Endothelial cell (in vitro differentiated cells): ENCODE measurements at places on chromosomes 1 and 21. TPM values are rescaled to one million over a fixed set of nuclear protein-coding genes. Genes with fewer than 3 reads are reported as not detected.

The BARHL2 gene
- total RNA-seq, result not detected

The FCER1G gene
- total RNA-seq, result 4.3 TPM

The PCNX2 gene
- total RNA-seq, result 24.0 TPM

The KIF14 gene
- total RNA-seq, result 3.8 TPM

The OLFM3 gene
- total RNA-seq, result 0.23 TPM

The AADACL4 gene
- not detected for total RNA-seq

DNA sequence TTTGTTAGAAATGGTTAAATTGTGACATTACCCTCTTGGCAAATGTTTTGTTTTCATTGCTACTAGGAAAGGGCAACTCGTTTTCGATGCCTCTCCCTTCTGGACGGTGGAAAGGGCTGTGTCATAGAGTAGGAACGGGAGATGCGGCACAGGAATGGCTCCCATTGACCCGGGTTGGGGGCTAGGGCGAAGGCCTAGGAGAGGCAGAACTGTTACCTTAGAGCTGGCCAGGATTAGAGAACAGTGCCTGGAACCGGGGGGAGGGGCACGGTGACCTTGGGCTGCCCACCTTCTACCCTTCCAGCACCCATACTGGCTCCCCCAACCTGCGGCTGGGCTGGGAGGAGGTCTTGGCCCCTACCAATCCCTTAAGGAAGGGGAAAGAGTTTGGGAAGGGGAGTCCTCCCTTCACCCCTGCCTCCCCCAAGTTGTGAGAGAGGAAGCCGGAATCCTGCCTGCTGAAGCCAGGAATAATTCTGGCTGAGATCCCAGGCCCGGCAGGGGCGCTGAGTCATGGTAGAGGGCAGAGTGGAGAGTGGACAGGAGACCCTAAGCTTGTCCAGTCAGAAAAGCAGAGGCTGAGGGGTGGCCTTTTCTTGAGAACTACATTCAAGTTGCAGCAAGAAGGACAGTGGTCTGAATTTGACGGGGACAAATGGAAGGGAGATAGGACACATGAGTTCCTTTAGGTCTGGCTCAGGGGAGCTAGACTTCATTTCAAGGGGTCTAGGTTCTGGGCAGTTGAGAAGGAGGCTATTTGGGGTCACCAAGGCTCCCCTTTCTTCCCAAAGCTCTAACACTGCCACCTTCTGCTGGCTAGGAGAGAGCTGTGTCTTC is 8.2 kb downstream of the LMNA start:
- DNase-seq, result no peak
- H3K27ac ChIP-seq, result peak overlapping the region; percentile 80
- peaks cover 31% of the 10 kb centered on the region for H3K4me1 ChIP-seq
- peak overlapping the region; percentile 59 for H3K4me3 ChIP-seq

DNA sequence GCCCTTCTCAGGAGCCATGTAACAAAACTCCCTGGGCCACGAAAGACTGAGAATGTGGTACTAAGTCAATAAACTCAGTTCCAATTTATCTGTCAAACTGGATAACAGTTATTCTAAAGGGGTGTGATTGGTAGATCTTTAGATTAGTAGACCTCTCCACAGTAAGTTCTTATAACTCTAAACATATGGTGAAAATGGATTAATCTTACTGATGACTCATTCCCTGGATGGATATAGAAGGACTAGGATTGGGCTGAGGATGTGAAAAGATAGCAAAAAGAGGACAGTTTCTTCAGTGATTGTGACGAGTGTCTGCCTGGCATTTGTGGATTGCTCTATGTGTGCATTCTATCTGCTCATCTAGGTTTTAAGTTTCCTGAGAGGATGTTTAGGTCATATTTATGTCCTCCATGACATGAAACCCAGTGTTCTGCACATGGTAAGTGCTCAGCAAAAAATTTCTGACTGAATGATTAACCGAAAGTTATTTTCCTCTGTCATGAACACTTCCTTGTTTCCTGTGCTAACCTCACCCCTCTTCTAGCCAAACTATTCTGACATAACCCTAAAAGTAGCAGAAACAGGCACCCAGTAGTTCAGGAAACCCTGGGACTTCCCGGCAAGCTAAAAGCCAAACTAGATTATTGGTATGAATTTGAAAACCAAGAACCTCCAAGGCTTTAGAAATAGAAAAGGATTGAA is 397.5 kb upstream of the PLXNA2 start:
- DNase-seq, result no peak
- no peaks in the 10 kb centered on the region for H3K36me3 ChIP-seq
- no peaks in the 10 kb centered on the region for H3K4me1 ChIP-seq

DNA sequence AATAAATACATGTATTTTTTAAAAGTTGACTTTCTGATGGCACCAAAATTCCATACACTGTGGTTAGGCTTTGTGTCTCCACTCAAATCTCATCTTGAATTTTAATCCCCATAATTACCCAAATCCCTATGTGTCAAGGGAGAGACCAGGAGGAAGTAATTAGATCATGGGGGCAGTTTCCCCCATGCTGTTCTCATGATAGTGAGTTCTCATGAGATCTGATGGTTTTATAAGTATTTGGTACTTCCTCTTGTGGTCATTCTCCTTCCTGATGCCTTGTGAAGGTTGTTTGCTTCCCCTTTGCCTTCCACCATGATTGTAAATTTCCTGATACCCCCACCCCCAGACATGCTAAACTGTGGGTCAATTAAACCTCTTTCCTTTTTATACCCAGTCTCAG is 1218.4 kb upstream of the PRMT6 start:
- no peak overlapping the region for H3K4me3 ChIP-seq
- H3K4me1 ChIP-seq, result no peaks in the 10 kb centered on the region
- no peak overlapping the region for H3K27ac ChIP-seq
- H3K36me3 ChIP-seq, result peaks cover 3% of the 10 kb centered on the region
- H3K27me3 ChIP-seq, result no peaks in the 10 kb centered on the region

DNA sequence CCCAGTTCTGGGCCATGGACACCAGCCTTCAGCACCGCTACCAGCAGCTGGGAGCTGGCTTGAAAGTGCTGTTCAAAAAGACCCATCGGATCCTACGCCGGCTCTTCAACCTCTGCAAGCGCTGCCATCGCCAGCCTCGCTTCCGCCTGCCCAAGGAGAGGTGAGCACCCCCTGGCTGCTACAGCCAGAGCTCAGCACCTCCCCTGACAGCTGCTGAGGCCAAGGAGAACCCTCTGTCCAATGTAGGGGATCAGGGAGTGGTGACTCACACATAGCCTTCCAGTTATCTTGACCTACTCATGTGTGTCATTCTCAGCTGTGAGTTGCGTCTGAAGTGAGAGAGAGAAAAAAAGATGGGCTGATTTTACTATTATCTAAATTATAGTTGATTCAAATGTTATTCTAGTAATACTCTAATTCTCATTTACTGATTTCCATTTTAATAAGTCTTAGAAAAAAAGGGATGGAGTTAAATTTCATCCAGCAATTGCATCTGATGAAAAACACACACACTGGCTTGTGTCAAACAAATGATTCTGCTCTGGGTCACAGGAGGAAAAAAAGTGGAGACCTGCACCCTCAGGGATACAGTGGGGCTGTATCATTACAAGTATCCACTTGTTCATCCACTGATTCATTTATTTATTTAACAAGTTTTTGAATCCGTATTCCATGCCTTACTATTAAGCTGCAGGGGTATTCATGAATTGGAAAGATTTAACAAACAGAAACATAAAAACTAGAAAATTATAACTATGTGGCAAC is 108.0 kb downstream of the BRINP2 start:
- H3K36me3 ChIP-seq, result no peaks in the 10 kb centered on the region
- DNase-seq, result no peak
- peaks cover 2% of the 10 kb centered on the region for H3K27me3 ChIP-seq

DNA sequence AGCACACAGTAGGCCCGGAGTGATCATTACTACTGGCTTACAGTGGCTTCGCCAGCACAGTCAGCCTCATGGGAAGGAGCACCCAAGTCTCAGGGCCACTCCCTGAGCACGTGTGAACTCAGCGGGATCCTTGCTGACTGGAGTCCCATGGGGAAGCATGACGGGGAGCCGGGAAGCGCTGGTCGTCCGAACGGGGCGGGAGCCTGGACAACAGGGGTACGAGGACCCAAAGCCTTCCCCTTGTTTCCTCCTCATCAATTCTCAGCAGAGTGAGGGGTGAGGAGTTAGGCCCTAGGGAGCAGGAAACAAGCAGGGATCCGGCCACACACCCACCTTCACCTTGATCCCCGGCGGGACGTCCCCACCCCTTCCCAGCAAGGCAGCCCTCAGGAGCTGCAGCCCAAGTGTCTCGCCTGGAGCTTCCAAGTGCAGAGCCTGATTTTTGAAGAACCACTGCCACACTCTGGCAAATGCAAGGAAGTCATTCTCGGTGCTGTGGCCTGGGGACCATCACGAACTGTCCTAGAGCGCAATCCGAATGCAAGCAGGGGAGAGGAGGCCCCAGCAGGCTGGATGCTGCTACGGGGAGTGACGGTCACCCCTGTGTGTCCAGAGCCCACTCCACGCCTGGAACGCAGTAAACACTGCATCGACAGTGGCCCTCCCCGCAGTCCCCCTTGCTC is 35.5 kb downstream of the TOMM20 start:
- H3K36me3 ChIP-seq, result no peaks in the 10 kb centered on the region
- H3K4me3 ChIP-seq, result peak overlapping the region; percentile 22
- peak overlapping the region; percentile 18 for H3K27ac ChIP-seq
- peaks cover 11% of the 10 kb centered on the region for H3K27me3 ChIP-seq

DNA sequence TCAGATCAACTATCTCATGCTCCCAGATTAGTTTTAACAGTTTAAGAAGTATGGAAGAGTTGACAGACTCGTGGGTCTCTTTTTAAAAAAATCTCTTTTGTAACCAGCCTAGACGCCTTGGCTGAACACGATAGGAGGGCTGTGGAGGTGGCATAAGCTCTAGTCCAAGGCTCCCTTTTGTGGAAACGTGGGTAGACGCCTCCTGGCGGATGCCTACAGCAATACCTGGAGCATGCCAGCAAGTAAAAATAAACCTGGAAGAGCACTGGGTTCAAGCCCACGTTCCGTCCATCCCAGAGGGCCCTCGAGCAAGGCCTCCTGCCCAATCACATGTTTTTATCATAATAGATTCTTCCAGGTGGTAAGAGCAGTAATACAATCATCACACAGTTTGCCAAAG is 87.9 kb downstream of the RGS7 start:
- H3K27ac ChIP-seq, result no peak overlapping the region
- H3K4me3 ChIP-seq, result no peak overlapping the region
- DNase-seq, result peak; percentile 6
- H3K36me3 ChIP-seq, result peaks cover 4% of the 10 kb centered on the region

DNA sequence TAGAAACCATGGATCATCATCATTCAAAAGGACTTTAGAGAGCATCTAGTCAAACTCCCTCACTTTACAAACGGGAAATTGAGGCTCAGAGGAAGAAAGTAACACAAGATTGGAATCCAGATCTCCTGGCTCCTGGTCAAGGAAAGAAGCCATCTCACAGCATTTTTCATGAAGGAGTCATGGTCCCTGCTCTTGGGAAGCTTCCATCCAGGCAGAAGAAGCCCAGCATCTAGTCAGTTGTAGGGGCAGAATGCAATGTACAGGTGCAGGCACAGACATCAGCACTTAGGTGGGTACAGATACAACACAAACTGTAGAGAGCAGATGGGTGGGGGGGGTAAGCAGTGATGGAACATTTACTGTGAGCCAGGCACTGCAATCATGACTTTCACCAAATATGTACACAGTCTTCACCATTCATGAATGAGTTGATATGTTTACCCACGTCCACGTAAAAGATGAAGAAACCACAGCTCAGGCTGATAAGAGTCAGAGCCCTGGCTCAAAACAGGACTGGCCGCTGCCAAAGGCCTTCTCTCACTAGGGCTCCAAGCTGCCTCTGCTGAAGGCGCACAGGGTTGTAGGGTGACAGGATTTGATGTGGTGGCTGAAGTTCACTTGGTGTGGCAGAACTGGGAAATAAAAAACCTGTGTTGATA is 44.0 kb downstream of the OPTC start:
- no peaks in the 10 kb centered on the region for H3K36me3 ChIP-seq
- no peaks in the 10 kb centered on the region for H3K4me1 ChIP-seq
- no peak overlapping the region for H3K4me3 ChIP-seq
- no peak for DNase-seq

- no peak for DNase-seq
- no peak overlapping the region for H3K4me3 ChIP-seq
- H3K27ac ChIP-seq, result no peak overlapping the region
- no peaks in the 10 kb centered on the region for H3K27me3 ChIP-seq
These were observed 170.8 kb downstream of the GRIK3 start for GRCh38 chr1:36863500-36863899.

GRCh38 chr1:30449003-30449402 is 274.4 kb downstream of the MATN1 start:
- peaks cover 3% of the 10 kb centered on the region for H3K27me3 ChIP-seq
- H3K4me1 ChIP-seq, result no peaks in the 10 kb centered on the region
- H3K4me3 ChIP-seq, result no peak overlapping the region
- DNase-seq, result no peak

DNA sequence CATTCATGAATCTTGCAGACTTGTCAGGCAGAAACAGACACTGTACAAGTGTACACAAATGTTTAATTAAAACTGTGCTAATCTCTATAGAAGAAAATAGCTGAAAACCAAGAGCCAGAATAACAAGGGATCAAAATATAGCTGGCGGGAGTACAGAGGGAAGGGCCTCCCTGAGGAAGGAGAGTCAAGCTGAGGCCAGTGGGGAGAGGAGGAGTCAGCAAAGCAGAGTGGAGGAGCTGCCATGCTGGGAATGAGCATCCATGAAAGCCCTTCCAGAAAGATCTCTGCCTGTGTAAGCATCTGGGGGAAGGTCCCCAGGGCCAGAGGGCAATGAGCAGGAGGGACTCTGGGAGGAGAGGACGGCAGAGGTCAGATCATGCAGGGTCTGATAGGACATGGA is 15.1 kb downstream of the SLAMF8 start:
- peaks cover 9% of the 10 kb centered on the region for H3K27me3 ChIP-seq
- H3K36me3 ChIP-seq, result peaks cover 3% of the 10 kb centered on the region
- no peak for DNase-seq
- H3K4me3 ChIP-seq, result no peak overlapping the region
- peak overlapping the region; percentile 17 for H3K27ac ChIP-seq
- H3K4me1 ChIP-seq, result peaks cover 6% of the 10 kb centered on the region
